D721Med (cell line): ENCODE measurements at places on chromosomes 16 and 17.

DNA sequence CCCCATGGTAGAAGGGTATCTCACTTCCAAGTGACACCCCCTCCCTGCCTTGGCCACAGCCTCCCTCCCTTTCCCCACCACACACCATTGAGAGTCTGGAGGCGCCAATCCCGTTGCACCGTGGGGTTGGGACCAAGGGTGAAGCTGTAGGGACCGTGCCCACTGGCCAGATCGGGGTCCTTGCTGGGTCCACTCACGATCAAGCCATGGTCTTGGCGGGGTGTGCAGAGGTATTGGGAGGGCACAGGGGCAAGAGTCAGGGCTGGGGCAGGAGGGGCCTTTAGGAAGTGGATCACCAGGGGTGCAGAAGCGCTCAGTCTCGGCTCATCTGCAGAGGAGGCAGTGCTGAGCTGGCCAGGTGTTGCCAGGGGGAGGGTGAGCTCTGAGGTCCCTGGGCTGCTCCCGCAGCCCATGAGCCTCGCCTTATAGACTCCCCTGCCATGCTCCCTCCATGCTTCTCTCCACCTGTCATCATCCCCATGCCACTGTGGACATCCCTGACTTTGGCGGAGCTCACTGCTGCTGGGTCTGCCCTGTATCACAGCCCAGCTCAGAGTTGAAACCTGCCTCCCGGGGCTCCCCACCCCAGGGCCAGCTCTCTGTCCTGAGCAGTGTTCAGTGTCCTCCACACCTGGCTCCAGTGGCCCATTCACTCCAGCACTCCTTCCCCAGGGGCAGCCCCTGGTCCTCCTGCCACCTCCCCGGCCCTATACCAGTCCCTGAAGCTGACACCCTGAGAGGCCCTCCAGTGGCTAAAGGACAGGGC, 8.3 kb downstream of the CDH16 start:
- no peak for DNase-seq

DNA sequence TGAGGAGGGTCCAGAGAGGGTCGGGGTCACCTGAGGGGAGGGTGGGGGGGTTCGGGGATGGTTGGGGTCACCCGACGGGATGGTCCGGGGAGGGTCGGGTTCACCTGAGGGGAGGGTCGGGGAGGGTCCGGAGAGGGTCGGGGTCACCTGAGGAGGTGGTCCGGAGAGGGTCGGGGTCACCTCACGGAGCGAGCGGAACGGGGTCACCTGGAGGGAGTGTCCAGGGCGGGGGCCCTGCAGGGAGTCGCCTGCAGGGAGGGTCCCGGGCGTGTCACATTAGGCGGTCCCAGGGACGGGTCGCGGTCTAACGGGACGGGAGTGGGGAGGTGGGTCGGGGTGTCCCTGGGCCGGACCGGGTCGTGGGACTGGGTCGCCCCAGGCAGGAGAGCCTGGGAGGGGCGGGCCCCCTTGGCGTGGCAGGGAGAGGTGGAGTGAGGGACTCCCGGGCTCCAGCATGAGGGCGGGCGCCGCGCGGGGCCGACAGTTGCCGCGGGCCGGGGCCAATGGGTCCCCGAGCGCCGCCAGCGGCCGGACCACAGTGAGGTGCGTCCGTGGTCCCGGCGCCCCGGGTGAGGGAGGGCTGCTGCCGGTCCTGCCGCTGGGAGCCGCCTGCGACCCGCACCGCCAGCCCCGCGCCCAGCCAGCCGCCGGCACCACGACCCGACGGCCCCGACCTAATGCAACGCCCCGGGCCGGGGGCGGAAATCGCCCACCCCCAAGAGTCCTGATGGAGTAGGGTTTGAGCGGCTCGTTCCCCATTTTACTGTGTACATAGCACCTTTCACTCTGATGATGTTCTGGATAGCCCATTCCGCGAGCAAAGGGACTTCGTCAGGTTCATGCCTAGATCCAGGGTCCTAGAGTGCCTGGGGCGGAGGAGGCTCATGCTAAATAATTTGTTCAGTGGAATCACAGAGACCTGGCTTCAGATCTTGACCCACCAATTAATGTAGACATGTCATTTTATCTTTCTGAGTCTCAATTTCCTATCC, 1.2 kb upstream of the ABCA3 start:
- DNase-seq = no peak

GRCh38 chr17:33520426-33521330, 227.6 kb upstream of the ASIC2 start:
- no peak for DNase-seq

DNA sequence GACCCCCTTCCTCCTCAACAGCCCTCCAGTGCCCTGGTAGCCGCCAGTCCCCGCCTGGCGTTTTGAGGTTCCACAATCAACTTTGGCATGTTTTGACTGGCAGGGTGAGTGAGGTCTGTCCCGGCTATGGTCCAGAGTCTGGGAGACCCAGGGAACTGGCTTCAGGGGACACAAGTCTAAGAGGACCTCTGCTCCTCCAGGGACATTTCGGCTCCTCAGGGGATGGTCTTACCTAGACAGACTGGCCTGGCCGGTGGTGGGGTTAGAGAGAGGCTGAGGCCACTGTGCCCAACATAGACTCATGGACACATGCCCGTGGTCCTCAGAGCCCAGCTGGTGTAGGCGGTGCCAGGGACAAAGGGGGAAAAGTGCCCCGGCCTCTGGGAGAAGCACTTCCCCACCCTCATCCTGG, 2.2 kb downstream of the TMC8 start:
- DNase-seq = no peak

DNA sequence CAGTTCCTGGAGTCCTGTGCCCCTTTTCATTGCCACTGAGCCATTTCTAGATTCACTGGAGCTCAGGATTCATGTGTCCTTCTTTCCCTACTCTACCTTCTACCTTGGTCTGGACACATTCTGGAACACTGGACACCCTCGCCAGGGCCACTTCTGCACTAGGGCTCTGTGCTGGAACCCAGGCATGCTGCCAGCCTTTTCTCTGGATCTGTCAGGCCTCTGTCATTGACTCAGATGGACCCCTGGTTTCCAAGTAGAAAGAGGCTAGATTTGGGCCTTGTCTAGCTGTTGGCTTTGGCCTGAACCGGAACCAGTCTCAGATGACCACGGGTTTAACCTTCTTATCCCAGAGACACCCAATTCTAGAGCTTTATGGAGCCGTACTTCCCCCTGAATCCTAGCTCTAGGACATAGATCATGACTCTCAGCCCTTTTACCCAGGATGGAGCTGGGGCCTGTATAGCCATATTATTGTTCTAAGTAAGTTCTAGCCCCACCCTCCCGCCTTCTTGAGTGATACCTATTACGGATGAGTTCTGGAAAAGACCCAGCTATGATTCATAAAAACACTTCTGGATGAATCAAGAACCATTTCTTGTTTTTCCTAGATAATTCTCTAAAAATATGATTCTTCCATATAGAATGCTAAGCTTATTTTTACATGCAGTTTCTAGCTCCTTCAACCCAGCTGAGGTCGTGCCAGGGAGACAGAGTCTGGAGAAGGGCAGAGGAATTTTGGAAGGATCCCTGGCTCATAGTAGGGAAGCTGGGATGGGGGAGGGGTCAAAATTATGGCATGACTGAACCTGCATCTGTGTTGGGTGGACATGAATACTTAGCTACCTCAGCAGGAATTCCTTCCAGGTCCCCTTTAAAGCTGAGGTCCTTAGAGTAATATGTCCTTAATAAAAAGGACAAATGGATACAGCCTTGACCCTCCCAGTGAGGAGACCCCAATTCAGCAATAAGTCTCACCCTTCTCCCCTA, 1.1 kb upstream of the CHRNB1 start:
- no peak for DNase-seq

GRCh38 chr16:81932668-81933067, 78.6 kb downstream of the SDR42E1 start:
- no peak for DNase-seq

GRCh38 chr16:23282568-23282967, 19.5 kb upstream of the SCNN1B start:
- DNase-seq = no peak

GRCh38 chr17:81481815-81482505, 30.6 kb downstream of the ACTG1 start:
- no peak for DNase-seq

DNA sequence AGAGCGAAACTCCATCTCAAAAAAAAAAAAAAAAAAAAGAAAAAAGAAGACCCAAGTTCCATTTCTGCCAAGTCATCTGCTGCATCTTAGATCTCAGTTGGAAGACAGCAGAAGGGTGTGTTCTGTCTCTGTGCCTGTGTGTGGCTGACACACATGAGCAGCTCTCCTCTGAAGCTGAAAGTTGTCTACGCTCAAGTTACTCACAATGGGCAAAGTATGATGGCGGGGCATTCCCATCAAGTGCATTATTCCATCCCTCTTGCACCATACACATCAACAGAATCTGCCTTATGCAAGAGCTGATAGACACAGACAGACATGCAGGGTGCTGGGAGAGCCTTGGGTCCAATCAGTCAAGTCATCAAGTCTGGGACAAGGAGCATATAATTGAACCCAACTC, 402.2 kb downstream of the XYLT1 start:
- DNase-seq = no peak
